HuH-7.5 (cell line): ENCODE measurements at places on chromosomes 2 and 18.

DNA sequence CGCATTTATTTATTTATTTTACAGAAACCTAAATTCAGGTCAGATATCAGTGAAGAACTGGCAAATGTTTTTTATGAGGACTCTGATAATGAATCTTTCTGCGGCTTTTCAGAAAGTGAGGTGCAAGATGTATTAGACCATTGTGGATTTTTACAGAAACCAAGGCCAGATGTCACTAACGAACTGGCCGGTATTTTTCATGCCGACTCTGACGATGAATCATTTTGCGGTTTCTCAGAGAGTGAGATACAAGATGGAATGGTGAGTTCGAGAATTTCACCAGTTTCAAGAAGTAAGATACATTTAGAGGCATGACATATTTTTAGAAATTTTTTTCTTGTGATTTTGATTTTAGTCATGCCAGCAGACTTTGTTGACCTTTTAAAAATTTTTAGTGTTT, 4.6 kb downstream of the CDCA7 start:
- DNase-seq = no peak

DNA sequence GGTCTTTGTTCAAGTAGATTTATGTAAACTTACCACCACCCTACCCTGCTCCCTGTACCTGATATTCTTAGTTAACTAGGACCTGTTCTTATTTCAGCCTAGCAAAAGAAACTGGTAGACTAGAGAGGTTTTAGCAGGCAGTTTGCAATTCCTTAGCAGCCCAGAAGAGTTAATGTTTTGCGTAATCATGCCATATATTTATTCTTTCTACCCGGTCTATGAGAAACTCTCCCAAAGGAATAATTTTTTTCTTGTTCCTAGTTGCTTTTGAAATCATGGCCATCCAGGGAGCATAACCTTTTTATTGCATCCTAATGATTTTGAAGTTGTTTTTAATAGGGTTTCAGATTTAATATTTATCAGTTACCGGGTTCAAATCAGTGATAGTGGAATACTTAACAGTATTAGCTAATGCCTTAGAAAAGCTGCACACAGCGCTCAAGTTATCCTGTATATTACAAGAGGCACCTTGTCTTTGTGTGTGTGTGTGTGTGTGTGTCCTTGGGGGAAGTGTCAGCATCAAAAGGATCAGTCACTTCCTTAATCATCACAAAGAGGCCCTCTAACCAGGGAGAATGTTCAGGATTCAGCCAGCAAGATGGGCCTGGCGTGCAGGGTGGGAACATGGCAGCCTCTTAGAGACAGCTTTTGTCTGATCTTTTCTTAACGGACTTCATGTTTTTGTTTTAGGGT, 52.9 kb downstream of the CABLES1 start:
- no peak for DNase-seq

- no peak for DNase-seq
These were observed 51.9 kb downstream of the SETBP1 start for GRCh38 chr18:44732599-44732998.

DNA sequence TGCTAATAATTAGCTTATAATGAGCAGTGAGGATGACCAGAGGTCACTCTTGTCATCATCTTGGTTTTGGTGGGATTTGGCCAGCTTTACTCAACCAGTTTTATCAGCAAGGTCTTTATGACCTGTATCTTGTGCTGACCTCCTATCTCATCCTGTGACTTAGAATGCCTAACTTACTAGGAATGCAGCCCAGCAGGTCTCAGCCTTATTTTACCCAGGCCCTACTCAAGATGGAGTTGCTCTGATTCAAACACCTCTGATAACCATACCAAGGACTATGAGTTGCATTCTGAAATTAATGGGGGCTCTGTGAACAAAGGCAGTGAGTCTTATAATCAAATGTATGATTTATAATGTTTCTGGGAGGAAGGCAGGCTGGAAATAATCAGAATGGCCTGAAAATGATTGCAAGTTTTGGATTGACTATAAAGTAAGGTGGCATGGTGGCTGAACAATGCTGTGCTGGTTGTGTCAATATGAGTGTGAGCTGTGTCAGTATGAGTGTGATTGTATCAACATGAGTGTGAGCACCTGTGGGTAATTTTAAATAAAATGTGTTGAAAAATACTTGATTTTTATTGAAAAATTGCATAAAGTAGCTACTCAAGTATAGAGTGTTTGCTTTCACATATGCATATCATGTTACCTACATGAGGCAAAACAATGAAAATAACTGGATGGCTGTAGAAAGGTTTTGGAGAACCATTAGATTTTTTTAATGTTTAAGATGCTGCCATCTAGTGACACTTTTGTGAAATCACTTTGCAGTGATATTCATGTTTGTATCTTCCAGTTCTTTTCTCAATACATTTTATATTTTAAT, 103.0 kb downstream of the KYNU start:
- no peak for DNase-seq

- DNase-seq = no peak
These were observed 363.0 kb upstream of the ST6GAL2 start for GRCh38 chr2:107248932-107249331.

DNA sequence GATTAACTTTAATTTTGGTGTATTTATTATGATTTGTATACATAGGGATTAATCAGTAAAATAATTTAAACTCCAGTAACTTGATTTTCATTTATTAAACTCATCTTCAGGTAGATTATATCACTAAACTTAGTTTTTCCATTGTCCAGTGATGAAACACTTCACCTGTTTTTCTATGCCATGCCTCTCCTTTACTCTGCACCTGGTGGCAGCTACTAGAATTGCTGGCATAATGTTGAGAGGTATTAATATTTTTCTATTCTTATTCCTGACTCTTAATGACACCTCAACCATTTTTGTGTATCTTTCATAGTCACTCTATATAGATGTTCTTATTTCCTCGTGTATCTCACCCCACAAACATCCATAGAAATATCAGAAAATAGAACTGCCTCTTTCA, 940.3 kb upstream of the CRIM1 start:
- no peak for DNase-seq

GRCh38 chr2:170354388-170354787, 176.4 kb downstream of the MYO3B start:
- DNase-seq = no peak

GRCh38 chr2:236165842-236166795, 2.1 kb downstream of the GBX2 start:
- DNase-seq = peak; percentile 40

GRCh38 chr2:145245268-145245870, 725.5 kb upstream of the ZEB2 start:
- no peak for DNase-seq

- DNase-seq = no peak
These were observed 32.0 kb downstream of the SULT1C4 start for GRCh38 chr2:108409768-108410167.

DNA sequence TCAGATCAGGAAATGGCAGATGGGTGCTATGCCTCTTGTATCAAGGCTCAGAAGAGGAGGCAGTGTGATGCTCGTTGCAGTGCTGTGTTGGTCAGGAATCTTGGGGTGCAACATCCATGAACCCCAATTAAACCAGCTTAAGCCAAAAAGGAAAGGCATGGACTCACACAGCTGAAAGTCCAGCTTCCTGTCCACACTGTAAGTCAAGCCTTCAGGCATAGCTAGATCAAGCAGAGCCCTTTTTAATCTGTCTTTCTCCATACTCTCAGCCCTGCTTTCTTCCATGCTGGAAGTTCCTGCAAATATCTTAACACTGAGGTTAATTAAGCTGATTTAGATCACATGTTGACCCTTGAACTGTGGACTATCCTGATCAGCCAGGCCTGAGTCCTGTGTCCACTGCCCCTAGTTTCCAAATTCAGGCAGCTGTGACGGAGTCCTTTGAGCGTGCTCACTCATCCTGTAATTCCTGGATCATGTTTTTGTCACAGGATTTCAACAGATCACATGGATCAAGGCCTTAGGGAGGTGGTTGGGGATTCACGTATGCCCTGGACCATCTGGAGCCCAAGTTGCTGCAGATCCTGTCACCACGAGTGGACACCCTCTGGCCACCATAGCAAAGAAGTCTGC, 4.5 kb upstream of the C2orf74 start:
- DNase-seq = no peak

DNA sequence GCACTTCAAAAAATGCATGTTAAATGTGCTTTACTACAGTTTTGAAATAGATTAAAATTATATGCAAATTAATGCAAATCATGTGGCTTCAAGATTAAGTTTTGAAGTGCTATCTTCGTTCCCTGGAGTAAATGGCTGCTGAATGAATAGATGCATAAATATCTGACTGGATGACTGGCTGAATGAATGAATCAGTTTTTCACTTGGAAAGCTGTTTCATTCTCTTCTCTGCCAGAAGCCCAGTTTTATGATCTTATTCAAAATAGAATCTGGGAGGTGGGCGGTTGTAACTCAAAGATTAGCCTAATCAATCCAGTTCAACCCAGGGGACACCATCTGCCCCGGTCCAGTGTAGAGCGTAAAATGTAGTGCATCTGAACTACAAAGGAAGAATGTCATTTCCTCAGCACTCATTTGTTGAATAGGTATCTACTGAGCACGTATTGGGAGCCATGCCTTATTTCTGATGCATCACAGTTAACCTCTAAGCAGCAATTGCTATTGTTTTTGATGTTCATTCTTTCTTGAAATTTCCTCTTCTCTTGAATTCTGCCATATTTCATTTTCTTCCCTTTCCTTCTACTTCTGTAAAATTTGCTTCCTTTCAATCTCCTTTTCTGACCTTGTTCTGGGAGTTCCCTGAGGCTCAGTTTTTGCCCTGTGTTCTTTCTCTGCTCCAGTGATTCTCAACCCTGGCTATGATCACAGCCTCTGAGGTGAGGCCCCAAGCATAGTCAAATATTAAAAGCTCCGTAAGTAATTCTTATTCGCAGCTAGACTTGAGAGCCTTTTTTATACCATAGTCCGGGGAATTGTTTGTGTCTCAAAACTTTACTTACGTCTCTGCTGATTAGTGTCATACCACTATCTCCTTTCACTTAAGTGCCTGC, 282.7 kb downstream of the PARD3B start:
- DNase-seq = no peak

- DNase-seq = no peak
These were observed 84.5 kb downstream of the ANKRD12 start for GRCh38 chr18:9221040-9221439.

- peak; percentile 22 for DNase-seq
These were observed 81.6 kb downstream of the PTGR3 start for GRCh38 chr18:75127143-75128021.

- DNase-seq = no peak
These were observed 154.6 kb downstream of the ERBB4 start for GRCh38 chr2:212384027-212384426.

DNA sequence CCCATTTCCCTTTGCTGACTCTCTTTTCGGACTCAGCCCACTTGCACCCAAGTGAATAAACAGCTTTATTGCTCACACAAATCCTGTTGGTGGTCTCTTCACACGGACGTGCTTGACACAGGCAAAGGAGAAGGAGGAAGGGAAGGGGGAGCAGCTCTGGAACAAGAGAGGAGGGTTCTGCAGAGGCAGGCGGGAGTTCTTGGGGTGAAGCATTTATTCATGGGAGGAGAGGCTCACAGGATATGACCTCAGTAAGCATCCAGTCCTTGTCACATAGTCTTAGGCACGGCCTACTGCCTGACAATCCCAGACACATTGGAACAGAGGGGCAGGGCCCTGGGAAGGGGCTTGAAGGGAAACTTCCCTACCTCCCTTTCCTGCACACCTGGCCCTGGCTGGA, 171.7 kb upstream of the HS6ST1 start:
- DNase-seq = no peak

DNA sequence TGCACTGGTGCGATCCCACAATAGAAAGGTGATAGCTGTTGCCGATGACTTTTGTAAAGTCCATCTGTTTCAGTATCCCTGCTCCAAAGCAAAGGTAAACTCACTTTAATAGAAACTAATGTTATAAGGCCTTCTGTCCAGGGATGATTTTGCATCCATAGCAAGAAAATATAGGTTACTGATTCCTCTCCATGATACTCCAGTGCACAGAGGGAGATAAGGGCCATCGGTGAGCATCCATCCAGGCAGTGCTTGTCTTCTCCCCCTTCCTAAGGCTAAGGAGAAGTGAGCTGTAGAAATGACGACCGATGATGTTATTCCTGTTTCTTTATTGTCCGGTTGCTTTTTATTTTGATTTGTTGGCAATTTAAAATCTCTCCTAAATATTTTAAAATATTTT, 32.1 kb downstream of the COX7A2L start:
- DNase-seq = no peak

GRCh38 chr2:28247734-28248133, 144.9 kb upstream of the FOSL2 start:
- no peak for DNase-seq

DNA sequence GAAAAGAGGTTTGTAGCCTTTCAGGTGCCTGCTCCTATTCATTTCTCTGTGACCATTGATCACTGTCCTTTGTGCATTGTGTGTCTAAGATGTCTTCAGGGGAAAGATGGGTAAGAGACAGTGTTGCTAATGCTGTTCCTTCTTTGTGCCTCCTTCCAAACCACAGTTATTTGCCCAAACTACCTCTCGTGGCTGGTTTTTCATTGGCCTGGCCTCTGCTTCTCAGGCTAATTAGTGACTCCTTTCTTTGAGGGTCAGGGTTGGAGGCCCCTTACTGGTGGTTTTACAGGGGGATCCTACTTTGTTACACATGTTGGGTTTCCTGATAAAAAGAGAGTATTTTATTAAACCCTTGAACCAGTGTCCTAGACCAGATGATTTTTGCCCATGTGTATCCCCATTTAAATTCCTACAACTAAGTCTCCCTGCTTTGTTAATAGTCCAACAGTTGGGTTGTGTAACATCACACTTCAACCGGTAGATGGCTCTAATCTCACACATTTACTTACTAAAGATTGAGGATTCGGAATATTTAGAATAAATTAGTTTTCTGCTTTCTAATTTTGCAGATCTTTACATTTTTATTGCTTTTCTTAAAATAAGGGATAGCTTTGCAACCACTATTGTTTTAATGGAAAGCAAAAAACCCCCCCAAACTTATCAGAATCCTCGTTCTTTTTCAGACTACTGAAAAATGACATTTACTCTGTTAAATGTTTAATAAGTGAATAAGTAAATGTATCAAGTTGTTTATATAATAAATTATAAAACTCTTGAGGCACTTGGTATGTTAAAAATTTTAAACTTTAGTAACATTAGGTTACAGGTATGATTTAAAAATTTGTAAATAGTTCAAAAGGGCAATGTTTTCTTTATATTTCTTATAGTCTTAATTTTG, 2.4 kb downstream of the MARS2 start:
- peak; percentile 25 for DNase-seq

GRCh38 chr18:13216092-13216582, 2.4 kb upstream of the LDLRAD4 start:
- peak; percentile 89 for DNase-seq

- no peak for DNase-seq
These were observed 86.5 kb downstream of the ACKR3 start for GRCh38 chr2:236656166-236656565.

DNA sequence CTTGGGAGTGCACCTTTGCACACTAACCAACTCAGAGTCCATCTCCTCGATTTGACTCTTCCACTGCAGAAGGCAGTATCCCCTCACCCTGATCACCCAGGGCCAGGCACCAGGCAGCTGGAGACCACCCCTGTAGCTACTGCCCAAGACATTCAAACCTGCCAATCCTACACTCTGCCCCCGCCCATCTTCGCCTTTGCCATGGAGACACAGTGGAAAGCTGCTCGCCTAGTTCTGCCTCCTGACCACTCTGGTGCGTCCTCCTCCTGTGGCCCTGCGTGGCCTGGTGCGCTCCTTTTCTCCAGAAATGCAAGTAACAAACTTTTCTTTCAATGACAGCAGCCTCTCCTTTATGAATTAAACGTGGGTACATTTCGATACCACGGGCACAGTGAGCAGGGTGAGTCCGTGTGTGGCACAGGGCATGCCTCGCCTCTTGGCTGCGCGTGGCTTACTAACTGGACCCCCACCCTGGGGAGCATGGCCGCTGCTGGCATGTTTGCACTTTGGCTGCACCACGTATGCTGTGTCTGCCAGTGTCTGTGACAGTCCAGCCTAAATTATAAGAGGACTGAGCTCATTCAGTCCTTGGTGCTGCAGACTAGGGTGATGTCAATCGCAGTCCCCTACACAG, 47.6 kb downstream of the LONRF2 start:
- no peak for DNase-seq
